NT2/D1 (cell line): ENCODE measurements at places on chromosomes 13 and 19.

DNA sequence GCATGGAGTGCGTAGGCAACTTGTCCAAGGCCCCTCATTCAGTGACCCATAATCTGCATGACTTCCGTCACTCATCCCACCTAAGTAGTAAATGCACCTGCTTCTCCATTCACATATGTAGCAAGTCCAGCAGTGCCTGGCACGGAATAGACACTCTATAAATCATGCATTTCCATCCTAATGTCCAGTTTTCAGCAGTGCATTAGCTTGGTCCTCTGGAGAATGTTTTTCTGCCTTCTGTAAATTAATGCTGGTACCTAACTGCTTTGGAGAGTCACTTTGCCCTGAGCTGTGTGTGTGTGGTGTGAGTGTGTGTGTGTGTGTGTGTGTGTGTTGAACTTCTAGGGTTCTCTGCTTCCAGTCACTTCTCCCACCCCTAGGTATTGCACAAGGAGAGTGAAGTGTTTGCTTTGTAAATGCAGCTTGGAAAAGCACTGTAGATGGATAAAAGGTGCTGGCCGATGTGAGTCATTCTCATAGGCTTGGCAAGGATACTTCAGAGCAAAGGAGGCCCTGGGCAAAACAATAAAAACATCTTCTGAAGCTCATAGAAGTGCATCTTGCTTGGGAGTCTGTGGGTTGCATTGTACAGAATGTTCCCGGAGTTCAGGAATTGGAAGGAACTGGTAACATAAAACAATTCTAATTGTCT, 181.8 kb downstream of the KATNAL1 start:
- no peak for DNase-seq

DNA sequence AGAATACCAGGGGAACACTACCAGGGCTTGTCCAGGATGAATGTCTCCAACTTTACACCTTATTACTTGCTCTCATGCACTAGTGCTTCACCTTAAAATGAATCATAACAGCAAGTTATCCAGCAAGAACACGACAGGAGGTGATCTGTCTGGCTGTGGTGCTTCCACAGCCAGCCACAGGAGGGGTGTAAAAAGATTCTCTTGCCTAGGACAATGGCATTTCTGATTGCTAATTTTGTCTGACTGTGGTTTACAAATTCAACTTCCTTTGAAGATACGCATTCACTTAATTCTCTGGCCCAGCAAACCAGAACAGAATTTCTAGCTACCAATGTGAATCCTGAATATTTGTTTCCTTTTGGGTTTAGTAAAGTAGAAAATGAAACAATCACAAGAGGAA, 23.1 kb upstream of the COG3 start:
- DNase-seq = no peak

DNA sequence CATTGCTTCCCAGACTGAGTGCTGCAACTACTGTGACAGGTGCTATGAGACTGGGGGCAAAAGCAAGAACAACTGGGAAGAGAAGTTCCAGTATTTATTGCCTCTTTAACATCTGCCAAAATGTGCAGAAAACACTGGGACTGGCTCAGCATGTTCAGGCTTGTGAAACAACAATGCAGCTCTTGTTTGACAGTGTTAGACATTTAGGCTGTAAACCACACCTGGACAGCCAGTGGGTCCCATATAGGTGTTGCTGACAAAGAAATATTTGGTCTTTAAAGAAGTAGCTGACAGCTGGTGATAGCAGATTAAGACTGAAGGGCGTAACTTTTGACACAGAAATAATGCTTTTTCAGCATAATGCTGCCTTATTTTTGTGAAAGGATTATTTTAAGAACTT, 88.1 kb downstream of the STOML3 start:
- no peak for DNase-seq

GRCh38 chr13:49499889-49500660, 4.3 kb downstream of the PHF11 start:
- no peak for DNase-seq

DNA sequence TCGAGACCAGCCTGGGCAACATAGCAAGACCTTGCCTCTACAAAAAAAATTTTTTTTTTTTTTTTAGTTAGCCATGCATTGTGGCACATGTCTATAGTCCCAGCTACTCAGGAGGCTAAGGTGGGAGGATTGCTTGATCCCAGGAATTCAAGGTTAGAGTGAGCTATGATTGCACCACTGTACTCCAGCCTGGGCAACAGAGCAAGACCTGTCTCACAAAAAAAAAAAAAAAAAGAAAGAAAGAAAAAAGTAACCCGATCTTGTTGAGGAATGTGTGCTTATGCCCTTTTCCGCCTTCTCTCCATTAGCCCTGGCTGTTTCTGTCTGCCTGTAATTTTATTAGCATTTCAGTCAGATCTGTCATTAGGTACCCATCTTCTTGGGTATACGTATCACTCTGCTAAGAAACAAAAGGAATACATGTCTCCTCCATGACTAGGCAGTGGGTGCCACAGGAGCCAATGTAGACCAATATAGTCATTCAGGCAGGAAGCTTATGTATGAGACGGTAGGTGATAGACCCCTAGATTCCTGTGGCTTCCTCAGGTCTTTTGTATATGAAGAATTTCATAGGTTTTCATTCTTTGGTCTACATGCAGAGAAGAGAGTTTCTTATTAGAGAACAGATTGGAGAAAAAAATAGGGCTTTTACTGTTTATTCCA, 59.6 kb upstream of the NPAS1 start:
- DNase-seq = no peak

DNA sequence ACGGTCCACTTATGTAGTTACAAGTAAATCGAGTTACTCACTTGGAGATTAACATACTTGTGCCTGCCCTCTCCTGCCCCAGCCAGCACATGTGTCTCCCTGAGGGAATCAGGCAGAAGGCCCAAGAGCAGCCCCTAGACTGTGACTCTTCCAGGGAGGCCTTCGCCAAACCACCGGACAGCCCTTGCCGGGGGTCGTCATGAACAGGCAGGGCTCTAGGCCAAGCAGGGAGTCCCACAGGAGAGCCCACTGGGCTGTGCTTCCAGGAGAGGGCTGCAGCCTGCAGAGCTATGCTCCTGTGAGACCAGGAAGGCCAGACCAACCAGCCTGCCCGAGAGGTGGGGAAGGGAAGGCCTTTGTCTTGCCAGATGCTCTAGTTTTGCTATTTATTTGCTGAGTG, 283.3 kb downstream of the FOXO1 start:
- no peak for DNase-seq

DNA sequence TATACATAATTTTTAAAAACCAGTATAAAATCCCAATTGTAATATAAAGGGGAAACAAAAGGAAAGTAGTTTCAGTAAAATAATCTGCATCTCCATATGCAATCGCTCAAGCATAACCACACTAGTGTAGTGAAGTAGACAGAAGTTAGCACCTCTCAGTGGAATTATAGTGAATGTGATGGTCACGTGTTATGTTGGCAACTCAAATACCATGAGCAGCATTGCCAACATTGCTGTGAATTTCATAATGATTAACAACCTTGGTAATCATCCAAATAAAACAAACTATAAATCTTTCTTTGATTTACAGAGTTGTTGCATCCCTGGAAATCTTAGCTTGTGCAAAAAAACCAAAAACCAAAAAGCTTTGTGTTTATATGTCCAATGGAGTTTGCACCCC, 77.3 kb upstream of the SIAH3 start:
- DNase-seq = no peak

GRCh38 chr19:14167576-14168138, 31.3 kb upstream of the ASF1B start:
- DNase-seq = no peak

DNA sequence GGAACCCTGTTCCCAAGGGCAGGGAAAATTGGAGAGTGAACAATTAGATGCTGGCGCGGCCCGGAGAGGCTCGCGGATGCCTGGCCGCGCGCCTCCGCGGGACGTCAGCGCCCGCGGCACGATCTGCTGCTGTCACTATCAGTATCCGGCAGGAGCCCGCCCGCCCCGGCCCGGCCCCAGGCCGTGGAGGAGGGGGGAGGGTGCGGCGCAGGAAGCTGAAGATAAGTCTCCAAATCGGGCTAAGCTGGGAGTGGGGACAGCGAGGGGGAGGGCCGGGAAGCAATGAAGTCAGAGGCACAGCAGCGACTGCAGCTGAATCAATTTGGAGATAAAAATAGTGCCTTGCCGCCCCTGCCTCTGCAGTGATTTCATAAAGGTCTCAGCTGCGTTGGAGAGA, 441.5 kb upstream of the KLF12 start:
- DNase-seq = peak; percentile 58

DNA sequence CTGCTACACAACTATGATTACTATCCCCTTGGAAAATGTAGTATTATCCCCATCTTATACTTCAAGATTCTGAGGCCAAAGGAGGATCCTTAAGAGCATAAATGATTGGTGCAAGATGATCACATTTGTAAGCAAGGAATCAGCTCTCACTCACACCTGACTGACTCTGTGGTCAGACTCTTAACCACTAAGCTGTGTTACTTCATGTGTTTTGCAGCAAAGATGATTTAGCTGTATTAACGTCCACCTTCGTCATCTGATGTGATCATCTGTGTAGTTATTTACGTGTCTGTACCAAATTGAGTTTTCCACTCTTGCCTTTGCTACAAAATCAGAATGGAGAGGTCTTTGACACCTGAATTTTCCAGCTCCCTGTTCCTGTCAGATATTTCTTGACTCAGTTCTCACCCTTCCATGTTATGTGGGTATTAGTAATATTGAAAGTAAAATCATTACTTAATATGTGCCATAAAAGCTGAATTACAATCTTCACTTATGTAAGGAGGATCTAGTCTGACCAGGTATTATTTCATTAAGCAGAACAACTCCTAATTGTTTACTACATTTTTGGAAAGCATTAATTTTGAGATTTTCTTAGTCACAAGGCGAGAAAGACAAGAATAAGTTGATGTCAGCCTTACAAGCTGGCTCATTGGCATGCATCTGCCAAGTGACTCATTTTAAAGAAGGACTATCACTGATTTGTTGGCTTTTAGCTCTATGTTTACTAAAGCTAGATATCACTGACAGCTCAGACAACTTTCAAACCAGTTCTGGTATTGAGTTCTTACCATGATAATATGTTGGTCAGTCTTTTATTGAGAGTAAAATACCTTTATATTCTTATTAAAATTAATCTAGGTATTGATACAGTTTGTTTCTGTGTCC, 1279.8 kb upstream of the PCDH9 start:
- DNase-seq = no peak

GRCh38 chr19:793806-794205, 3.4 kb upstream of the PTBP1 start:
- no peak for DNase-seq

GRCh38 chr13:20475927-20476691, 49.5 kb downstream of the CRYL1 start:
- no peak for DNase-seq

DNA sequence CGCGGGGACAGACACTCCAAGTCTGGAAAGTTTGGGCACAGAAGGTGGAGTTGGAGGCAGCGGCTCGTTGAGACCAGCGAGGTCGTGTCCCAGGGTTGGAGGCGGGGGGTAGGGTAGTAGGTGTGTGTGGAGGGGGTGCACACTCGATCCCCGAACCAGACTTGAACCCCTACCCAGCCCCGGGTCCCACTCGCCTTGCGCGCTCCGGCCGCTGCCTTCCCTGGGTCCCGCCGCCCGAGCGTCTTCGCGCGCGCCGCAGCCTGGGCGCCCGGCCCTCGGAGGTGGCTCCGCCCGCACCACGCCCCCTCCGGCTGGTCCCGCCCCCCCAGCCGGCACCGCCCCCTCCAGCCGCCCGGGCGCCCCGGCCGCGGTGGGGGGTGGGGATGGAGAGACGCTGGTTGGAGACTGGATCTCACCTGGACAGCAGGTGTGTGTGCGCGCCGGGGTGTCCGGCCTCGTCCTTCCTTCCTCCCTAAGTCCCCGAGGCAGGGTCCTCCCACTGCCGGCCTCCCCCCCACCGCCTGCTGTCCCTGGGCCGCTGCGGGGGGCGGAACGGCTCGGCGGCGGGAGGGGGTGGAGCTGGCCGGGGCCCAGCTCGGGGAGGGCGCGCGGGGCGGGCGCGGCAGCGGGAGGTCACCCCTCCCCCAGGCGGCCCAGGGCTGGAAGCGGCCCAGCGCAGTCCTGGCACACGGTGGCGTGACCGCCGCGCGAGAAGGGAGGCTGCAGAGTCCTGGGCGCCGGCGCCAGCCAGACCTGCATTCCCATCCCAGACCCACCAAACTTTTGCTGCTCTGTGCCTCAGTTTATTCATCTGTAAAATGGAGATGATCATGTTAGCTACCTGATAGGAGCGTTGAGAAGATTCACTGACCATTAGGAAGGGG, at the start of gene KANK2:
Gene KANK2, minus strand, starts transcription at position 255 of the 884 bp plus-strand sequence. CDS start 3,034 bp downstream, outside the sequence.
- peak; percentile 48 for DNase-seq
